Karpas-422 (cell line): ENCODE measurements at places on chromosomes 11 and 22. TPM values are rescaled to one million over a fixed set of nuclear protein-coding genes. Genes with fewer than 3 reads are reported as not detected.

The RNASEH2C gene
- 70.7 and 133 TPM in 2 replicates for total RNA-seq

The CELF1 gene
- 130 and 148 TPM in 2 replicates for total RNA-seq

The TCN1 gene
- not detected in 2 replicates for total RNA-seq

The SLC37A2 gene
- 0.22 and 0.41 TPM in 2 replicates for total RNA-seq

The CHCHD10 gene
- 115 and 220 TPM in 2 replicates for total RNA-seq

The HEPN1 gene
- not detected in 2 replicates for total RNA-seq

The KCNQ1 gene
- total RNA-seq: not detected in 2 replicates

DNA sequence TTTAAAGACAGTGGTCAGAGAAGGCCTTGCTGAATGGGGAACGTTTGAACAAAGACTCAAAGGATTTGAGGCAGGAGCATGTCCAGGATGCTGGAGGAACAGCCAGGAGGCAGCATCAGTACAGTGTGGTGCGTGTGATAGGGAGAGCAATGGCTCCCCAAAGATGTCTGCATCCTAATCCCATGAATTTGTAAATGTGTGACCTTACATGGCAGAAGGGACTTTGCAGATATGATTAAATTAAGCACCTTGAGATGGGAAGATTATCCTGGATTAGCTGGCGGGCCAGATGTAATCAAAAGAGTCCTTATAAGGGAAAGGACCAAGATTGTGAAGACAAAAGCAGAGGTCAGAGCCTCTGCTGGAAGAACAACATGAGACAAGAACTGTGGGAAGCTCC, 24.6 kb upstream of the FAT3 start:
- no peak overlapping the region for H3K4me3 ChIP-seq
- no peaks in the 10 kb centered on the region for H3K27me3 ChIP-seq
- no peaks in the 10 kb centered on the region for H3K36me3 ChIP-seq
- H3K4me1 ChIP-seq: no peaks in the 10 kb centered on the region
- DNase-seq: no peak

DNA sequence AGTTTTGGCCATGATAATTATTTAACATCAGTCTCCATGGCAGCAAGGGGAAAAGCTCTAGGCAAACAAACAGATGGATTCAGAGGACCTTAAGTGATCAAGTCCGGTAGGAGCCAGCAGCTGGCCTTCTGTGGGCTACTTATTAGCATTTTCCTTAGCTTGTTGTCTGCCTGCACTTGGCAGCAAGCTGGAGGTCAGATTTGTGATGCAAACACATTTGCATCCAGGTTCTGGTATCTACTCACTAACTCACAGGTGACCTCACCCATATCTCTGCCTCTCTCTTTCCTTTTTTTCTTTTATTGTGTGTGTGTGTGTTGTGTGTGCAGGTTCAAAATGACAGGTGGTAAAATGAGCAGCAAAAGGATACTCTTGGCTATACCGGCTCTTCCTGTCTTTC, 32.3 kb downstream of the ARHGAP42 start:
- no peaks in the 10 kb centered on the region; the same call in 1 of the 2 replicates for H3K27me3 ChIP-seq
- H3K36me3 ChIP-seq: no peaks in the 10 kb centered on the region
- H3K4me1 ChIP-seq: no peaks in the 10 kb centered on the region
- no peak for DNase-seq

- no peak overlapping the region for H3K4me3 ChIP-seq
- H3K27ac ChIP-seq: no peak overlapping the region
- H3K27me3 ChIP-seq: no peaks in the 10 kb centered on the region
- no peaks in the 10 kb centered on the region for H3K4me1 ChIP-seq
Observed at GRCh38 chr11:66192181-66192863, 76.1 kb upstream of the RAB1B start.

- no peaks in the 10 kb centered on the region for H3K36me3 ChIP-seq
- no peaks in the 10 kb centered on the region for H3K4me1 ChIP-seq
- no peak overlapping the region for H3K4me3 ChIP-seq
Observed at GRCh38 chr11:111063726-111064517, 181.6 kb upstream of the POU2AF2 start.

- H3K4me1 ChIP-seq: no peaks in the 10 kb centered on the region
- no peaks in the 10 kb centered on the region for H3K36me3 ChIP-seq
- no peaks in the 10 kb centered on the region for H3K27me3 ChIP-seq
- no peak overlapping the region for H3K27ac ChIP-seq
Observed at GRCh38 chr11:76564364-76564763, 106.2 kb downstream of the LRRC32 start.

DNA sequence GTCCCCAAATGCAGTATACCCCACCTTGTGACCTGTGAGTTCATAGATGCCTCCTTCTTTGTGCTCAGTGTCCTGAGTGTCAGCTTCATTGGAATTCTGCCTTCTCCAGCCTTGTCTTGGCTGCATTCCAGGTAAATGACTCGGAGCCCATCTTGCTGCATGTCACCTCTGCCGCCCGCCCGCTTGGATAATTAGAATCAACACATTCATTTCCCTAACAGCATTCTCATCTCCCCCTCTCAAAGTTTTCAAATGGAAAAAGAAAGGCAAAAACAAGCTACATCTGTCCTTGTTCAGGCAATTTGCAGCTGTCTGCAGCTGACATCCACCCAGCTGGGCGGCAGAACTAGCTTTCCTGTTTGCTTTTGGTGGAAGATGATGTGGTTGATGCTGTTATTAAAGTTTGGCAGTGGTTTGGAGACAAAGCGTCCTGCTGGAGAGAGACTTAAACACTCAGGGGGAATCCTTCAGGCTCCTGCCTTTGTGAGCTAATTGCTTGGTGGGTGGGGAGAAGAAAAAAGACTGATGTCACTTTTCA, 198.8 kb upstream of the SEZ6L start:
- no peak overlapping the region for H3K4me3 ChIP-seq
- H3K4me1 ChIP-seq: peaks cover 7% of the 10 kb centered on the region; the same call in 1 of the 2 replicates
- DNase-seq: no peak
- H3K27me3 ChIP-seq: no peaks in the 10 kb centered on the region
- no peaks in the 10 kb centered on the region for H3K36me3 ChIP-seq

- no peak overlapping the region for H3K27ac ChIP-seq
- H3K4me1 ChIP-seq: no peaks in the 10 kb centered on the region
- H3K36me3 ChIP-seq: no peaks in the 10 kb centered on the region
- no peak for DNase-seq
- H3K4me3 ChIP-seq: no peak overlapping the region
Observed at GRCh38 chr11:13288375-13289029, 10.9 kb downstream of the BMAL1 start.

DNA sequence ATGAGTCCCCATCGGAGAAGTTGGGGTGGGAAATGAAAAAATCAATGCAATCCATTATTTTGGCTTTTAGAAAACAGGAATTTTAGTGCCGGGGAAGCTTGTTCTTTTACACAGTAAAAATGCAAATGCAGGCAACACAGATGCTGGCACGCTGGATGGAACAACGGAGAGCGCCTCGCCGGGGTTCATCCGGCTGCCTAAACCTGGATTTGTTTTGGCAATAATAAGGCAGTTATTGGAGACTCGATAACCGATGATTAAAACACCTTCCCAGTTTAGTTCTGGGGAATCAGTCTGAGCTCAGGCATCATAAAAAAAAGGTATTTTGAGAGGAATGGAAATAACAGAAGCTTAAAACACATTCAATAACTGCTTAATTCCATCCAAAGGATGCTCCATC, 2.9 kb downstream of the DSCAML1 start:
- no peaks in the 10 kb centered on the region for H3K36me3 ChIP-seq
- peaks cover 10% of the 10 kb centered on the region for H3K4me1 ChIP-seq
- H3K4me3 ChIP-seq: no peak overlapping the region
- H3K27me3 ChIP-seq: no peaks in the 10 kb centered on the region
- H3K27ac ChIP-seq: no peak overlapping the region
- no peak for DNase-seq

DNA sequence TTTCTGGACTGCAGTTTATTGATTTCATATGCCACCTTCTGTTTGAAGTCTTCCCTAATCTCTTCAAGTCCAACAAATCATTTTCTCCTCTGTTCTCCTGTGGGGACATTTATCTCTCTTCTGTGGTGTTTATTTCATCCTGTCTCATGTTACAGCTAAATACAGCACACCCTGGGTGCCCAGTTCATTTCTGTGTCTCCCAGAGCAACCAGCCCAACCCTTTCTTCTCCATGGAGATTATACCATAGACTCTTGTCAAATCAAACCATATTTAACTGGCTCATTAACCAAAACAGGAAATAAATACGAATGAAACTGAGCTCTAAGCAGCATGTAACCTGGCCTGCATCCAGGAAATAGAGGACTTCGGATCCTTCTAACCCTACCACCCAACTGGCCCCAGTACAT, at the start of gene MS4A8:
Gene MS4A8, plus strand, starts transcription at position 329 of the 408 bp plus-strand sequence. CDS start 1,249 bp downstream, outside the sequence.
- no peaks in the 10 kb centered on the region for H3K27me3 ChIP-seq
- H3K36me3 ChIP-seq: no peaks in the 10 kb centered on the region
- H3K4me1 ChIP-seq: peaks cover 11% of the 10 kb centered on the region
- no peak within 1 kb of the TSS for H3K4me3 ChIP-seq

DNA sequence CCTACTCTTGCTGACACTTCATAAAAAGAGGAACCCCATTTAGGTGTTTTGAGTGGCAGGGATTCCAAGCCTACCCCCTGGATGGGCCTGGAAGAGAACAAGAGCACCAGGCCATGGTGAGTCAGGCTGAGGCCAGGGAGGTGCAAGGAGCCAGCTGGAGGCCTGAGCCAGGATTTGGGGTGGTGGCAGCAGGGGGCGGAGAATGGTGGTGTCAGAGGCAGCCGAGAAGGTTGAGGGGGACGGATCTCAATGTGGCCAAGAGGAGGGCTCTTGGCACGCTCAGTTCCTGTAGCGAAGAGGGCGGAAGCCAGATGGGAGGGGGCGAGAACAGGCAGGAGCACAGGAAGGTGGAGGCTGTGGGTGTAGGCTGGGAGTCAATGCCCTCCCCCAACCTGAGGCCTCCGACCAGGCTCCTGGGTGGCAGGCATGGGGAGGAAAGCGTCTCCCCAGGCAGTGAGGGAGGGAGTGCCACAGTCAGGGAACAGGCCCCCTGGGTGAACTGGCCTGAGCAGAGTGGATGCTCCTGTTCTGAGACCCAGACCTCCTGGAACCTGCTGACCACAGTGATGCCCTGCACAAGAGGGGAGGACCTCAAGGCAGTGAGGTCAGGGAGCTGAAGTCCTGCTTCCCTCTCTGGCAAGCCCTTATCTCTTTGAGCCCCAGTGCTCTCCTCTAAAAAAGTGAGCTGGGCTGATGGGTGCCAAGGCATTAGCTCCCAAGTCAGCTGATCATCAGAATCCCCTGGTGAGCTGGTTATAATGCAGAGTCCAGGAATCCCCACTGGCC, 13.9 kb downstream of the RTN4RL2 start:
- no peak overlapping the region for H3K4me3 ChIP-seq
- H3K36me3 ChIP-seq: no peaks in the 10 kb centered on the region
- peaks cover 17% of the 10 kb centered on the region for H3K4me1 ChIP-seq
- H3K27ac ChIP-seq: no peak overlapping the region
- no peak for DNase-seq
- no peaks in the 10 kb centered on the region for H3K27me3 ChIP-seq

DNA sequence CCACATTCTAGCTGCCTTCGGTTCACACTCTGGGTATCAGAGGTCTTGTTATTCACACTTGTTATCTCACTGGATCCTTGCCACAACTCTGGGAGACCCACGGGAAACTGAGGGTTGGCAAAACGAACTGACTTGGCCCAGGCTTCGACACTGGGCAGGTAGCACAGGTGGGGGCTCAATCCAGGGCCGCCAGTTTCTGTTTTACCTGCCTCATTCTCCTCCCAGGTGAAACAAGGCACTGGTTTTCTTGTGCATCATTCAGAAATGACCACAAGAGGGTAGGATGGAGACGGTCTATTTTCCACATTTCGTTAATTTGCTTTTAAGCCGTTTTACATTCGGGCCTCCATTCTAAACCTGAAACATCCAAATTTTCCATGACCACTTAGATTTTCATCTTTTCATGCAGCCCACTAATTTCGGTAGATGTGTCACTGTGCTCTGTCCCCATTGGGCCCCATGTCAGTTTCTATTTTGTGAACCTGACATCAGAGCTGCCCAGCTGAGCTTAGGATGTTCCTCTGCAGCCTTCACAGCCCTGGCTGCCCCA, 108.1 kb downstream of the KIAA1671 start:
- peak; percentile 48 for DNase-seq
- no peaks in the 10 kb centered on the region for H3K4me1 ChIP-seq
- no peak overlapping the region for H3K27ac ChIP-seq
- no peak overlapping the region for H3K4me3 ChIP-seq

- no peaks in the 10 kb centered on the region for H3K36me3 ChIP-seq
- H3K27ac ChIP-seq: no peak overlapping the region
- no peaks in the 10 kb centered on the region for H3K27me3 ChIP-seq
Observed at GRCh38 chr22:32531931-32532819, 57.6 kb downstream of the FBXO7 start.

DNA sequence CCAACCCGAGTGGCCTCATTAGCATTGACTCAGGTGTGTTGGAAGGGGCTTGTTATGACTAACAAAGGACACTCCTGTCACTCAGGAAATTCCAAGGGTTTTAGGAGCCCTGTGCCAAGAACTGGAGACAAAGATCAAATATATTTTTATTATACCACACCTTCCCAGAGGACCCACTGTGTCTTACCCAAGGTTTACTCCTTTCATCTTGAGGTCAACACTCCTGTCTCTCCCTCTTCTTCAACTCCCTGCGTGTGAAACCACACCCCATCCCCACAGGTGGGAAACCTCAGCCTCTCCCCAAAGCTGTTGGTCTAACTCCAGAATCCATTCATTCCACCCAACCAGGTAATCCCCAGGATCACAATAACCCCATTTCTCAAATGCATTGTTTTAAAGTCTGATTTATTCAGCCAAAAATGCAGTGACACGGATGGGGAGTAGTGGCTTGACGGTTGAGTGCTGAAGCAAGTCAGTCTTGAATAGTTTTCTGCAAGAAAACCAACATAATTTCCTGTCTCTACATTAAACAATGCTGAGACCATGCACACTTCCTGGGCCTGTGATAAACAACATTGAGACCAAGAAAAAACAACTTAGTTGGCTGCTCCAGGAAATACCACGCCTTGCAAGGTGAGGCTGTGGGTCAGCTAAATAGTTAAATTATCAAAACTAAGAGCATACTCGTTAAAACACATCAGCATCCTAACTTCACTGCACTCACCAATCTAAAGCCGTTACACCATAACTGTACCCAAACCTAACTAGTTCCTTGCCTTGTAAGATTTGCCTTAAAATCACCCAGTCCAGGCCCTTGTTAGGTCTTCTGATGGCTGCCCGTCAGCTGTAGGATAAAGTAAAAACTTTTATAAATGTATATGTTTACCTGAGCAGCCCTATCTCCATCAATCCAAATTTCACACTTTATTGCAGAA, 38.5 kb upstream of the SPON1 start:
- no peaks in the 10 kb centered on the region for H3K4me1 ChIP-seq
- H3K36me3 ChIP-seq: no peaks in the 10 kb centered on the region
- no peak for DNase-seq
- H3K4me3 ChIP-seq: no peak overlapping the region

DNA sequence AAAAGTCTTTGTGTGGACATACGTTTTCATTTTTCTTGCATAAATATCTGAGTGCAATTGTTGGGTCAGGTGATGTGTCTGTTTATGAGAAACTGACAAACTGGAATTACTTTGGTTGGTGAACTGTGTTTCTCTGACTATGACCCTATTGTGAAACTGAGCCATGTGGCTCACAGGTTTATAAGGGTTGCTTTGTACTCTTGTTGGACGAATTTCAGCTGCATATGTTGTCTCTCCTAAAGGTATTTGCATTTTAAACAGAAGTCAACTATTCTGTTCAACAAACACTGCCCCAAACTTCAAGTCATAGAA, 34.4 kb upstream of the RASD2 start:
- no peaks in the 10 kb centered on the region for H3K36me3 ChIP-seq
- no peak for DNase-seq
- no peak overlapping the region for H3K4me3 ChIP-seq
- H3K27me3 ChIP-seq: no peaks in the 10 kb centered on the region
- H3K4me1 ChIP-seq: peaks cover 23% of the 10 kb centered on the region
